ENCODE measurements at places on chromosomes 1 and 21. TPM values are rescaled to one million over a fixed set of nuclear protein-coding genes. Genes with fewer than 3 reads are reported as not detected.

WNT9A gene
- 0.18 TPM for total RNA-seq

KRTAP10-7 gene
- not detected for total RNA-seq

CCDC30 gene
- total RNA-seq = 0.18 TPM

VSIG8 gene
- total RNA-seq = not detected

CLDN17 gene
- not detected for total RNA-seq

DNA sequence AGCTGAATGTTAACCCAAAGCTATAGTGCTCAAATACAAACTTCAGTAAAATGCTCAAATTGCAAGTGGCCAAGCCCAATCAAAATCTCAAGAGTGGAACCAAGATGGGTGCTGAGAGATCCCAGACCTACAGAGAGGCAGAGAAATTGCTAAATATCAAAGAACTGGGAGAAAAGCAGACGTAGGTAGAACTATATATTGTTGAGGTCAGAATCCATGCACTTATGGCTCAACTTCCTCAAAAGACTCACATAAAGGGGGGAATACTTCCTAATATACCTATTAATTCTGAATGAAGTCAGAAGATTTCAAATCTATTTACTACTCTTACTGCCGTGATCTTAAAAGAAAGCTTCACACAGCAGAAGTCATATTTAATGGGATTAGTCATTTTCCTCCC lies 65.2 kb downstream of the PUM1 start:
- DNase-seq = no peak

DNA sequence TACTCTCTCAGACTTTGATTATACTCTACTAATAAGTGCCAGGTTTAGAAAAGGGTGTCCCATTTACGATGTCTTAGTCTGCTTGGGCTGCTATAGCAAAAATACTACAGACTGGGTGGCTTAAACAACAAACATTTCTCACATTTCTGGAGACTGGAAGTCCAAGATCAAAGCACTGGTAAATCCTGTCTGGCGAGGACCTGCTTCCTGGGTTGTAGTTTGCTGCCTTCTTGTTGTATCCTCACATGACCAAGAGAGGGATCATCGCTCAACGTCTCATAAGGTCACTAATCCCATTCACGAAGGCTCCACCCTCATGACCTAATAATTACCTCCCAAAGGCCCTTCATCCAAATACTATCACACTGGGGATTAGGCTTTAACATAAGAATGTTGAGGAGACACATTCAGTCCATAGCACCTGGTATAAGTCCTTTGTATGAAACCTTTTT lies 12.0 kb downstream of the PRDX6 start:
- peak; percentile 20 for DNase-seq

DNA sequence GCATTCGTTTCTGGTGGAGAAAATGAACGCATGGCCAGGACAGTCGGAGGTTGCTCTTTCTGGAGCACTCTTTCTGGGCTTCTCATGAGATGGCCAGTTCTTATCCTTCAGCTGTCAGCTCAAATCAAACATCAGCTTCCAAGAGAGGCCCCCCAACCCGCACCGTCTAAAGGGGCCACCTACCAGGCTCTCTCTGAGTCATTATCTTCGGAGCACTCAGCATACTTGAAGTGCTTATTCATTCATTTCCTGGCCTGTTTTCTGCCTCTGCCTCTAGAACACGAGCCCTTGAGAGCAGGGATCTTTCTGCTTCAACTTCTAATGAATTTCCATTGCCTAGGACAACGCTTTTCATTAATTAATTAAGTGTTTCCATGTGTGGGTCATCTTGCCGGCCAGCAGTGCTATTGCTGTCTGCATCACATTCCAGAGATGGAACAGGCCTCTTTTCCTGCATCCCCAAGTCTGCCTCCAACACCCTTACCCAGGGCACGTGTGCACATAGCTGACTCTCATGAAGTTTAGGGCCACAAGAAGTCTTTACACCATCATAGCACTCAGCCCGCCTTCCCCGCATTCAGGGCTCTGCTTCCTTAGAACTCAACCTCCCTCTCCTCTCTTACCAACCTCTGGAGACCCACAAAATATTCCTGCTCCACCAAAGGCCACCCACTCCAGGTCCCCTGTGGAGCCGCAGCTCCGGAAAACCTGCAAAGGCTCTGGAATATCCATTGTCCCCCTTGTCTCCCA lies 52.1 kb upstream of the LAPTM5 start:
- DNase-seq = peak; percentile 93

- DNase-seq = peak; percentile 34
Observed at GRCh38 chr1:247487057-247487456, 29.2 kb upstream of the OR2B11 start.

GRCh38 chr1:59028048-59028447 lies 244.2 kb upstream of the JUN start:
- DNase-seq = no peak

DNA sequence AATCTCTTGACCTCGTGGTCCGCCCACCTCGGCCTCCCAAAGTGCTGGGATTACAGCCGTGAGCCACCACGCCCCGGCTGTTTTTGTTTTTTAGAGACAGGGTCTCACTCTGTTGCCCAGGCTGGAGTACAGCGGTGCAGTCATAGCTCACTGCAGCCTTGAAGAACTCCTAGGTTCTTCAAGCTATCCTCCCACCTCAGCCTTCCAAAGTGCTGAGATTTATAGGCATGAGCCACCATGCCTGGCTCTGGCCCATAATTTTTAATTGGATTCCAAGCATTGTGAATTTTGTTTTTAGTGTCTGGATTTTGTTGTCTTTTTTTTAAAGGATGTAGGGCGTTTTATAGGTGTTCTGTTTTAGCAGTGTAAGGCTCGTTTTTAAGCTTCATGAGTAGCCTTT lies 28.6 kb upstream of the TXLNA start:
- DNase-seq = peak; percentile 15

- DNase-seq = no peak
Observed at GRCh38 chr1:243819438-243819839, 30.6 kb downstream of the AKT3 start.

DNA sequence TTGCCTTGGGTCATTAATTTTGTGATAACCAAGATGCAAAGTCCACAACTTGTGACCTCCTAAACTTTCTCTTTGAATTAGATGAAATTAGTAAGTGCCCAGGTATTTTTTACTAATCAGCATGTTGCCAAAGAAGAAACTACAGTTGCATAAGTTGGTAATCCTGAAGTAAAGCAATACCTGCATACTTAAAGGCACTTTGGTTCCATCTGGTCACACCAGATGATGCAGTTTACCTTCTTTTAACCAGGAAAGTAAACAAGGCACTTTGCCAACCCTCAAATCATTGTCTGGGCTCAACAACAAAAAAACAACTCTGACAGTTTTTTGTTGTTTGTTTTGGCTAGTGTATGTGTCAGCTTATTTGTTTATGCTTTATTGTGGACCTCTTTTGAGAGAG lies 55.5 kb upstream of the DYNLT5 start:
- DNase-seq = no peak

GRCh38 chr1:211287218-211287617 lies 28.1 kb downstream of the RCOR3 start:
- DNase-seq = no peak

DNA sequence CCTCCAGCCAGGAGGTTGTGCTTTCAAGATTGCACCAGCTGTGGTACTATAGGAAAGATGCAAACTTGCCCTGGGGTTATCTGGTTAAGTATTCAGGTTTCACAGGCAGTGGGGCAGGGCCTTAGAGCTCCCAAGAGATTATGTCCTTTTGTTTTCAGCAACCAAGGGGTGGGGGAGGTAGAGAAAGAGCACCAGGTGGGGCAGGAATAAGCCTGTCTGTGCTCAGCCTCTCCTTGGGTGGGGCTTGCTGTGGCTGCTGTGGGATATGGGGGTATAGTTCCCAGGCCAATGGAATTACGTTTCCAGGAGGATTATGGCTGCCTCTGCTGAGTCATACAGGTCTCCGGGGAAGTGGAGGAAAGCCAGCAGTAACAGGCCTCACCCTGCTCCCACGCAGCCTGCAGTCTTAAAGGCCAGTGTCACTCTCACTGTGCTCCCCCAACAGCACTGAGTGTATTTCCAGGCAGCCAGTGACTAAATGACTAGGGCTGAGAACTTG lies 508.6 kb downstream of the RWDD3 start:
- DNase-seq = peak; percentile 66
